ENCODE measurements at places on chromosomes 5 and 9. TPM values are rescaled to one million over a fixed set of nuclear protein-coding genes. Genes with fewer than 3 reads are reported as not detected.

- no peak for DNase-seq
These were observed 60.9 kb downstream of the YTHDC2 start for GRCh38 chr5:113574417-113574816.

- no peak for DNase-seq
These were observed 119.1 kb downstream of the SLIT3 start for GRCh38 chr5:169181814-169182213.

DNA sequence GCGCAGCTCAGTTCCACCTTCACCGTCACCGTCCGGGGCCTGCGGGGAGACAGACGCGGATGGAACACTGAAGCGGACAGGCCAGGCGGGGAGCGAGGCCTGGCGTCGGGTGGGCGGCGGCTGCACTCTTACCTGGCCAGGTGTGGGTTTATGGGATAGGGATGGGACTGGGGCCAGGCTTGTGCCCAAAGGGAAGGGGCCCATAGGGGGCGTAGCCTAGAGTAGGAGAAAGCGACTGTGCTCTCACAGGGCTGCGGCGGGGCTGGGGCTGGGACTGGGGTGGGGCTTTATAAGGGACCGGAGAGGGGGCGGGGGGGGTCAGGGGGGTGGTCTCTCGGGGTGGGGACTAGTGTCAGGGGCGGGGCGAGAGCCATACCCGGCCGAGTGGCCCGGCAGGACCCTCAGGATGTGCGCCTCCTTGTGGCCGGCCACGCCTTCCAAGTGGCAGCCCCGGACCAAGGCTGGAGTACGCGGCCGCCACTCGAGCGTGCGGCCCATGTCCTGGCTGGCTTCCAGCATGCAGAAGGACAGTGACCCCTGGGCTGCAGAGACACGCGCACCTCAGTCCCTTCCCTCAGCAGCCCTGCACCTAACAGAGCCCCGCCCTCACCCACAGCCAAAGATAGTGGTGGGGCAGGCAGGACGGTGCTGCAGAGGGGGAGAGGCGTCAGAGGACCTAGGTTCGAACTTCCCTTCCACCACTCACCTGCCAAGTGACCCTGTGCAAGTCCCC, 22.8 kb downstream of the FPGS start:
- peak; percentile 59 for DNase-seq

DNA sequence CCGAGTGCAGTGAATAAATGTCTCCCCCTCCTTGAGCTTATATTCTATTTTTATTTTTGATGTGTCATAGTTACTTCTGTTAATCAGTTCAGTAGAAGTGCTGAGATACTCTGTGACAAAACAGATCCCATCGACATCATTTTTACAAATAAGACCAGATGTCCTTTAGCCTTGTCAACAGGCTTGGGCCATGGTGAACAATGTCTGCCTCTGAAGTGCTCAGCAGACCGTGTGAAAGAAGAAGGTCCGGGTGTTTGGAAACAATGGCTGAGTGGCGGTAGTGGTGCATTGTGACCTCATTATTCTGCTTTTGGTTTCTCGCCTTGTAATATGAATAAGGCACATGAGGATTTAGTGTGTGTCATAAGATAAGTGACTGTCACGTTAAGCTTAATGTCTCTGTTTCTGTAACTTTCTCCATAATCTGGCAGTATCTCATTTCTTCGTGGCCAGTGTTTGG, 71.2 kb downstream of the SYK start:
- no peak for DNase-seq

GRCh38 chr5:38837416-38837815, 8.4 kb upstream of the OSMR start:
- DNase-seq: no peak

DNA sequence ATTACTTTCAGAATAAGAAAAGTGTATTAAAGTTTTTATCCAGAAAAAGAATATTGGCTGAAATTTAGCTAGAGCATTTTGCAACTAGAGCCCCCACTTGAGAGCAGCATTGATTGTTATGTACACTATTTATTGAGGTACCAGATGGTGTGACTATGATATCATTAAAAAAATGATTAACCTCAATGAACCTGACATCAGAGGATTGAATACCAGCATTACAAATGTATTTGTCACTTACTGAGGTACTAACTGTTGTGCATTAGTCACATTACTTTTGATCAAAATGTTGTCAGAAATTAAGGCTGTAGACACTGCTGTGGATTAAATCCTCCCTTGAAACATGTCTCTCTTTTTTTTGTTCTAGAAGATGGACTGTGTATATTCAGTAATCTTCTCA, 127.8 kb upstream of the DHFR start:
- no peak for DNase-seq

DNA sequence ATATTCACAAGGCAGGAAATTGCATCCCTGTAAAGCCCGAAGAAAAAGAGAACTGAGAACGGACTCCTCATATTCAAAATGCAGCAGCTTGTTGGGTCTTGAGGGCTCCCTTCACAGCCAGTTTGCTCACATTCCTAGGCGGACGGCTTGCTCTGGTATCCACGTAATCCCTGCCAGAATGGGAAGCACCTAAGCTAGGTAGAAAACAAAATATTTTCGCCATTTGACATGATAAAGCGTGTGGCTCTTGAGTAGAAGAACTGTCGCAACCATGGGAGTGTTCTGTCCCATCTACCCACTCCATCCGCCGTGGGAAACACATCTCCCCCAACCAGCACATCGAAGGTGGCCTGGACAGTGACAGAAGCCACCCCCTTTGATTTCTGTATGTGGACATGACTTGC, 183.1 kb downstream of the GAS1 start:
- no peak for DNase-seq

DNA sequence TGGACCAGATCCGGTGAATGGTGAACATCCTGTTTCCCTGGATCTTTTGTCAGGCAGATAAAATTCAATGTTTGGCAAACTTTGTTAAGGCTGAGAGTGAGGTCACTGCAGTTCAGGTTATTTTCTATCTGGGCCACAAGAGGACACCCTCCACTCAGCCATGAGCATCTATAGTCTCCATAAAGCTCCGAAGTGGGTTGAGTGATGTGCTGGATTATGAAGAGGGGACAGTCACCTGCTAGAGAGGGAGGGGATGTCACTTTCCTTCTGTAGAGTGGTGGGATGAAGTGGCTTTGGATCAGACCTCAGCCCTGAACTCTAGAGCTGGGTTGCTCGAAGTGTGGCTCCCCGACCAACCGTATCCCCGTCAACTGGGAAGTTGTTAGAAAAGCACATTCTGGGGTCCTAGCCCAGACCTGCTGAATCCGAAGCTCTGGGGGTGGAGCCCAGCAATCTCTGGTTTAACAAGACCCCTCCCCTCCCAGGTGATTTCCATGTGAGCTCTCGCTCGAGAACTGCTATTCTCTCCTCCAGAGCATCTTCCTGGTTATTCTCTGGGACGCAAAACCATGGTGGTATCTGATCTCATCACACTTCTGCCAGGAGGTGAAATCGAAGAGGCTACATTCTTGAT, 31.8 kb upstream of the FGF1 start:
- DNase-seq: no peak

LMX1B gene
- not detected for total RNA-seq

SLC6A19 gene
- total RNA-seq: 106 TPM

Data from transverse colon (tissue), 4 donors.